ENCODE measurements at places on chromosomes 5 and 9.

- DNase-seq, result no peak
Measured at GRCh38 chr9:124438091-124438490, 12.2 kb upstream of the ADGRD2 start.

- DNase-seq, result no peak
Measured at GRCh38 chr5:121967187-121967586, 5.4 kb downstream of the SRFBP1 start.

GRCh38 chr9:97987487-97987886 is 4.3 kb downstream of the ANP32B start:
- no peak for DNase-seq

DNA sequence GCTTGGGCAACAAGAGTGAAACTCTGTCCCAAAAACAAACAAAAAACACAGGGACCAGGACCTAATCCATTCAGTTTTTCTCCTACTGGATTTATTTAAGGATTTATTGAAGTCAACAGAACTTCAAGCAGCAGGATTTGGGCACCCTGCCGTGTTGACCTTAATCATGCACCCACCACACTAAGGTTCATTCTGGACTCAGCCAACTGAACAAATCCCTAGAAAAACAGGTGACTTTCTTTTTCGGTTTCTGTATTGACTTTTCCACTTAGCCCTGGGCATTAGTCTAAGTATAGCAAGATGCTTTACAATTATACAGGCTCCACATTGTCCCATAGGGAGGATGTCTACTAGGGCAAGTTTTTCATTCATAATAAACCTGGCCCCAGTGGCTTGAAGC is 30.0 kb downstream of the ZNF131 start:
- no peak for DNase-seq

DNA sequence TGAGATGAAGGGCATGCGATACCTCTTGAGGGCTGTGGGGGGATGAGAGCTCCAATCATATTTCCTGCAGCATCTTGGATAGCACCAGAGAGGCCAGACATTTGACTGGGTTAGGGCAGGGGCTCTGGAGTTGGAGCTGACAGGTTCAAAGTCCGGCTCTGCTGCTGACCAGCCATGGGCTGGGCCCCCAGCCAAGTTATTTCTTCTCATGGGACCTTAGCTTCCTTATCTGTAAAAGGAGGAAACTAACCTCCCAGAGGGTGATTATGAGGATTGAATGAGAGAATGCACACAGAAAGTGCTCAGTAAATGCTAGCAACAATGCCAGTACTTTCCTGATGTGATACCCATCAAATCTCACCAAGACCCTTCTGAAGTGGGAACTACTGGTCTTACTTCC is 65.2 kb upstream of the SLC25A51 start:
- DNase-seq, result no peak

DNA sequence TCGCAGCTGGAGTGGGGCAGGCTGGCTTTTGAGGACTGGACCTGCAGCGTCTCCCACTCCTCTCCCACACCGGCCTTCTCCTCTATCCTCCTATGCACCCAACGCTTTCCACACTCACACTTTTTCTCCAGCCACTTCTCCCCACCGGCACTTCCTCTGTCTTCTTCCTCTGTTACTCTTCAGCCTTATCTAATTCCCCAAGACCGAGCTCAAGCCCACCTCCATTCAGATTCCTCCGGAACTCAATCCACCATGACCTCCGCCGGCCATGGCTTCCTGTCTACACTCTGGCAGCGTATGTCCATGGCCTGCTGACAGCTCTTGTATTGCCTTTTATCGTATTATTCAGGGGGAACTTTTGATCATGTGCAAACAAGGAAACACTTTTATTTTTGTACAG is 545 bp upstream of the OR2V1 start:
- DNase-seq, result no peak

DNA sequence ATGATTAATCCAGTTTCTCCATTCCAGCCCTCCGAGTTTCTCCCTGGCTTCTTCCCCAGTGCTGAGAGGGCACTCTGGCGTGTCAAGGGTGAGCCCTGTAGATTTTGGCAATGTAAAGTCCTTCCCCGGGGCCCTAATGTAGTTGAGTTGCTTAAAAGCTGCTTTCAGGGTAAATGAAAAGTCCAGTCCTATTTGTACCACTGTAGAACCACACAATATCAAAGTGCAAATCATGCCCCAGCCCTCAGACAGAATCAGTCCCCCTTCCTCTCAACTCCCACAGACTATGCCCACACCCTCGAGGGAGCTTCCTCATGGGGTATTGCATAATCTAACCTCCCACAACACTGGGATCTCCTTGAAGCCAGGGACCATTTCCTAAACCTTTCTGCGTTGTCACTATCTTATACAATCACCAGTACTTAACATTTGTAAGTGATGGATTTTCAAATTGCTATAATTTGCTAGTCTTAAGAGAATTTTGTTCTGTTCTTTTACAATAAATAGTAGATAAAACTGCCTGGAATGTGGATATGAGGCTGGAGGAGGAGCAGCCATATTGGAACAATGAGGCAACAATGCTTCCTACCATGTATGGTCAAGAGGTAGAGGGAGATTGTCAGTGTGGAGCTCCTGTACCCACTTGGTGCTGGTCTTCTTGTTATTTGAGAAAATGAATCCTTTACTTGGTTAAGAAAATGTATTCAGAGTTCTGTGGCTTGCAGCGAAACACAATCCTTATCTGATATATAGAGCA is 34.4 kb downstream of the ZNF366 start:
- DNase-seq, result no peak
